ENCODE measurements at places on chromosomes 7 and 10.

DNA sequence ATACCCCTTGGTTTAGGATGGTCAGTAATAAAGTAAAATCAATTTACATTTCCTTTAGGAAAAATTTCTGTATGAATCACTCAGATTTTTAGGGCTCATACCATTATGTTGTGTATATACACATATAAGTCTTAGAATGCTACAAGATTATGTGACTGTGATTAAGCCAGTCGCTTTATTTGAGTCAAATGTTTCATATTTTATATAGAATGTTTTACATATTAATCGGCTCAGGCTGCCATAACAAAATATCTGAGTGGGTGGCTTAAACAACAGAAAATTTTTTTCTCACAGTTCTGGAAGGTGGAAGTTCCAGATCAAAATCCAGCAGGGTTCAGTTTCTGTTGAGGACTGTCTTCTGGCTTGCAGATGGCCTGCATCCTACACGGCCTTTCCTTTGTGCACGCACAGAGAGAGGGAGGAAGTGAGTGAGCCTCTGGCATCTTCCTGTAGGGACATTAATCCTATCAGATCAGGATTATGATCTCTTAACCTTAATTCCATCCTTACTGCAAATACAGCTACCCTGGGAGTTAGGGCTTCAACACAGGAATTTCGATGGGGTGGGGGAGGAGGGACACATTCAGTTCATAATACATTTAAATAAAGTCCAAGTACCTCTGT is 198.0 kb downstream of the PHF14 start:
- no peak for DNase-seq

DNA sequence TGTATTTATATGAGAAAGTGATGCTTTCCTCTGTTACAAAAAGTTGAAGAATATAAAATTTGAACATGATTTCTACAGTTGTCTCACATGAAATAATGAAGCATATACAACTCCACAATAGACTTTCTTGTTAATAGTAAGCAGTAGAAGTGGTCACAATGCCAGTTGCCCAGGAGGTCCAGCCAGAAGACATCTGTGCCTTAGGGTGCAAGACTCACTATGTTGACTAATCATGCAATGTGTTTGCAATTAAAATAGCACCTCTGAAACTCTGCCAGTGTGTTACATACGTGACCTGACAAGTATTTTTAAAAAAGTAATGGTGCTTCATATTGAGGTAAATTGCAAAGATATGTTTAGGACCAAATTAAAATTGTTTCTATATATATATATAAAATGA is 547.2 kb downstream of the ETV1 start:
- no peak for DNase-seq

- no peak for DNase-seq
Observed at GRCh38 chr10:75525067-75525466, 93.6 kb downstream of the LRMDA start.

- DNase-seq = no peak
Observed at GRCh38 chr10:65548001-65548400, 1377.8 kb upstream of the LRRTM3 start.

DNA sequence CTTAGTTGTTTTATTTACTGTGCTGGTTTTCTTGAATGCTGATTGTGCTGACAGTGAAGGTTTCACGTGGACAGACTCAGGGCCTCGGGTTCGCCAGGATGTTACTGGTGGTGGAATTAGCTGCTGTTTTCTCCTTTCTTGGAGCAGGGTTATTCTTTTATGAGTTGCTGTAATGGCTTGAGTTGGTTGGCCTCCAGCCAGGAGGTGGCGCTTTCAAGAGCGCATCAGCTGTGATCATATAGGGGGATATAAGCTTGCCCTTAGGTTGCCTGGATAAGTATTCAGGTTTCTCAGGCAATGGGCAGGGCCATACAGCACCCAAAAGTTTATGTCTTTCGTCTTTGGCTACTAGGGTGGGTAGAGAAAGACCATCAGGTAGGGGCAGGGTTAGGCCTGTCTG is 741.3 kb downstream of the PHTF2 start:
- no peak for DNase-seq

DNA sequence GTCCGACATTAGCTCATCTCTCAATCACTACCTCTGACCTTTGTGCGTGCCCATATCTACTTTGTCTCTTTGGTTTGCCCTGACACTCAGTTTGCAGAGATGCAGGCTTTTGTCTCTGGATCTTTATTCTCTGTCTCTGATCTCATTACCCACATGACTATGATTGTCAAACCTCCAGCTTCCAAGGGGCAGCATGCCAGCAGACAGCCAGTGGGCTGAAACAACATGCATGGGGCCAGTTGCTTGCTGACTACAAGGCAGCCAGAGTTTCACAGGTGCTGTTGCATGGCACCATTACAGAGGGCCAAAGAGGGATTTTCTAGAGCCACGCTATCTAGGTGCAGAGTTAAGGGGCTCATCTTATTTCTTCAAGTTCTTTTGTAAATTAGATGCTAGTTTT is 146.2 kb downstream of the SPAG6 start:
- peak; percentile 32 for DNase-seq

GRCh38 chr7:41189866-41190265 is 513.0 kb downstream of the INHBA start:
- DNase-seq = no peak

- no peak for DNase-seq
Observed at GRCh38 chr10:128048819-128049210, 77.4 kb downstream of the MKI67 start.

- DNase-seq = no peak
Observed at GRCh38 chr10:100987685-100988049, 324 bp downstream of the TWNK start.

- DNase-seq = no peak
Observed at GRCh38 chr7:128100225-128100948, 69.2 kb upstream of the LRRC4 start.

- DNase-seq = no peak
Observed at GRCh38 chr7:45703911-45704682, 129.9 kb downstream of the ADCY1 start.

DNA sequence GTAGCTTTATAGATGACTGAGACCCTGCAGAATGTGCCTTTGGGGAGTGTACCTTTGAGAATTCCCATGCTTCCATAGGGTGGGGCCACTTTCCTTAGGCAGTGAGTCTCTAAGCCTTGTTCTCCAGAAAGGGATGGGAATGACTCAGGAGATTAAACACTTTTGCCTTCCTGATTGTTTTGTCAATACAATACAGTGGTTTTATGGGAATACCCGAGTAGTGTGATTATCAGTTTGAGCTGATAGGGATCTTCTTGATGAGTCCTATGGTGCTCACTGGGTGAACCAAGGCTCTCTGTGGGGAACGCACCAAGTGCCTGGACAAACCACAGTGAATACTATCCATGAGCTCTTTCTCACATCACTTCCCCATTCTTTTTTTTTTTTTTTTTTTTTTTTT is 6.3 kb downstream of the MYOF start:
- no peak for DNase-seq

GRCh38 chr10:13891128-13892000 is 304.6 kb downstream of the PRPF18 start:
- peak; percentile 26 for DNase-seq

DNA sequence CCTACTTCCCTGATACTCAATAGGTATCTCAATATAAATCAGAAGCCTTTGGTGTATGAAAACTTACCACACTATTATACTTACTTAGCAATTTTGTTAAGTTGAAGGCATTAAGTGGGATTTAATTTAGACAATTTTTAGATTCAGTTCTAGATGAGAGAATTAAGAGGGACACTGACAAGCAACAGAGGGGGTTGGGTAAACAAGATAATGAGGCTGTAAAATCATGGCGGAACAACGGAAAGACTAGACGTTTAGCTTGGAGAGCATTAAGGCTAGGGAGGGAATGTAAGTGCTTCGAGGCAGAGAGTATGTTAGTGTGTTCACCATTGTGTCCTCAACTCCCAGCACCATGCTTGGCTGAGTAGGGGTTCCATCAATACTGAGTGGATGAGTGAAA is 71.3 kb downstream of the DENND11 start:
- no peak for DNase-seq

- no peak for DNase-seq
Observed at GRCh38 chr10:78494179-78494578, 460.5 kb downstream of the RPS24 start.

DNA sequence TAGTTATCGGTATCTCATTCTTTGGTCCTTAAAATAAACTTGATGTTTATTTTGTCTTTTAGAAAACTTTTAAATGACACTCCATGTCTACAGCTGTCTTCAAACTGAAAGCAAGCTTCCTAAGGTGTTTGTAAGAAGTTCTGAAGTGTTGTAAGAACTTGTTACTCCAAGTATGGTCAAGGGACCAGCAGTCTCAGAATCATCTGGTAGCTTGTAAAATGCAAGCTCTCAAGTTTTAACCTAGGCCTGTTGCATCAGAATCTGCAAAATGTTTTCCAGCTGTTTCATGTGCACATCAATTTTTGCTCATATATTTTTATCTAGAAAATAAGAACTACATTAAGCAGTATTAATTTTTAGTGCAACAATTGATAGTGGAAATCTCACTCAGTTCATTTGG is 104.1 kb downstream of the THSD7A start:
- DNase-seq = no peak

All from hypothalamus (tissue), 51 donors.